ENCODE measurements at places on chromosomes 13 and 19.

DNA sequence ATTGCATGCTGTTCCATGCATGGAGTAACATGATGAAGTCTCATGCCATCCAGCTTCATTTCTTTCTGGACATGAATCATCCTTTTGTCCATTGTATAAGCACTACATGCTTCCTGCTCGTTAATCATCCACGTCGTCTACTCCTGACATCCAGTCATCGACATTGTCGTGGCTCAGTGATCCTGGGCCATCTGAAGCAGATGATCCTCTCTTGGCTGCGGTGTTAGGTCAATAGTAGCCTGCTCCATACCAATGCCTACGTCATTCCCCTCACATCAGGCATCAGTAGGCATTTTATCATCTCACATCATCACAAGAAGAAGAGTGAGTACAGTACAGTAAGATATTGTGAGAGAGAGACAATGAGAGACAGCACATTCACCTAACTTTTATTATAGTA, 7.9 kb upstream of the MYO16 start:
- DNase-seq = no peak

GRCh38 chr13:95492044-95492801, 60.3 kb upstream of the CLDN10 start:
- no peak for DNase-seq

DNA sequence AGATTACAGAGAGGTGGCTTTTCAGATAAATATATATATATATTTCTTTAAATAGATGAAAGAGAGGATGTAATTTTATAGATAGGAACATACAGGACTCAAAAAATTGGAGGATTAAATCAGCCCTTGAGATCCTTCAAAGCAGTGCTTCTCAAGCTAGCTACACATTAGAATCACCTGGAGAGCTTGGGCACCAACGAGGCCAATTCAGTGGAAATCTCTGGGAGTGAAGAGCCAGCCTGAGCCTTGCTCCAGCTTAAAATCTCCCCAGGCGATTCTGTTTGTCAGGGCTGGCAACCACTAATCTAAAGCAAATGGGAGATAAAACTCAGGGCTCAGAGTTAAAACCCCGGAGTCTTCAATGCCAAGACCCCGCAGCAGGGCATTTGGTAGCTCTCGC, 15.0 kb upstream of the CLN5 start:
- no peak for DNase-seq

GRCh38 chr13:85367887-85368286, 431.3 kb downstream of the SLITRK6 start:
- DNase-seq = no peak

DNA sequence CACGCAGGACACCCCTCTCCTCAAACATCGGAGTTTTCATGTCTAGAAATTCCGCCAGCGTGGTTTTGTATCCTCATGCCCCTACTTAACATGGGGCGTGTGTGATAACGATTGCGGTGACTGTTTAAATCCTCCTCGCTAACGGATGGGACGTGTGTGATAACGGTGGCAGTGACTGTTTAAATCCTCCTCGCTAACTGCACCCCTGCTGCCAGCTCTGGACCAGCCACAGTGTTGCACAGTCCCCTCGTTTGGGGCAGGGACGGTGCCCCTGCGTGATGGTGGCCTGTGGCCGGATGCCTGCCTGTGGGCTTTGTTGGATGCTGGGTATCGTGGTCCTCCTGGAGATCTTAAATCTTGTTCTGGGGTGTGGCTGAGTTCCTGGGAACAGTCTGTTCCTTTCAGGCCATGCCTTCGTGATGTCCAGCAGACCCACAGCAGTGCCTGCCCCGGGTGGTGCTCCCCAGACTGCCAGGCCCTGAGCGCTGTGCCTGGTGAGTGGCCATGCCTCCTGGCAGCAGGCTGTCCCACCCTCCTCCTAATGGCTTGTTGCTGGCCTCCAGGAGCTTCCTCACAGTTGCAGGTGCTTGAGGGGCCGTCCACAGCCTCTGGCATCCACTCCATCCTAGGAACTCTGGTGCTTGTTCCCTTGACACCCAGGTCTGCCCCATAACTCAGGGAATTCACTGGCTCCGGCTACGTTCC, 122.5 kb upstream of the MCF2L start:
- no peak for DNase-seq

GRCh38 chr13:99132295-99132835, 68.3 kb upstream of the UBAC2 start:
- DNase-seq = no peak

DNA sequence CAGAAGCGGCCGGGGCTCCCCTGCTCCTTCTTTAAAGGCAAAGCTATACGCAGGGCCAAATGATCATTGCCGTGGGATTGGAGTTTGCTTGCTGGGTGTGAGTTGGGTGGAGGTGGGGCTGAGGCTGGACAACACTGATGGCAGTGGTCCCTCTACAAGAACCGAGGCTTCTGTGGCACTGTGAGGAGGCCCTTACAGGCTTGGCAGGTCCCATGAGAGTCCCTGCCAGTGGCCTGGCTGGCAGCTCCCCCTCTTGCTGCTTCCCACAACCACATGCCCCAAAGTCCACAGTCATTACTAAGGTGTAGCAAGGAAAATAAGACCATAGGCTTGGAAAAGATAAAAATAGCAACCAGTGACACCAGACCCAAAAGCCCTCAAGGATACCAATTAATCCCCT, 98.4 kb downstream of the ANKRD10 start:
- no peak for DNase-seq

GRCh38 chr13:104246955-104247354, 1180.7 kb upstream of the SLC10A2 start:
- DNase-seq = no peak

DNA sequence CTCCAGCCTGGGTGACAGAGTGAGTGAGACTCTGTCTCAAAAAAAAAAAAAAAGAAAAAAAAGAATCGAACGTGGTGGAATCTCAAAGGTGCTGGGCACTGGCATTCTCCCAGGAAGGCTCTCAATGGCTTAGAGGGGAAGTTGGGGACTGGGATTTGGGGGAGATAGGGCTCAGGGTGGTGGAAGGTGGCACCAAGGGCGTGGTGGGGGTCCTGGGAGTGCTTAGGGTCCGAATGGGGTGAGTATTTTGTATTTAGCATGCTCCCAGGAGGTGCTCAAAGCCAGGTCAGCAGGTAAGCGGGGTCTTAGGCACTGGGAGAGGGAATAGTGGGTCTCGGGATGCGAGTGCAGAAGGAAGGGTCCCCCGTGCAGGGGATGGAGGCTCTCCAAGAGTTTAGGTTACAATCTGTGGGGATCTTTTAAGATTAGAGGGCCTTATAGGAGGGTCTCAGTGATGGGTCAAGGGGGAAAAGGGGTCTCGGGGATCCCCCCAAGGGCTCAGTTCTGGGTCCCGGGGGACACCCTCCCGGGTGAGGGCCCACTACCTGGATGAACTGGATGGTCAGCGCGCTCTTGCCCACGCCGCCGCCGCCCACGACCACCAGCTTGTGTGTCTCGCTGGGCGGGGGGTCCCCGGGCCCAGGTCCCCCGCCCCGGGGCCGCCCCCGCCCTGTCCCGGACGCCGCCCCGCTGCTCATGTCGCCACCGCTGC, 386 bp downstream of the RRAS start:
- no peak for DNase-seq
